Osteoblast (primary cell): ENCODE measurements at places on chromosomes 7 and 10.

DNA sequence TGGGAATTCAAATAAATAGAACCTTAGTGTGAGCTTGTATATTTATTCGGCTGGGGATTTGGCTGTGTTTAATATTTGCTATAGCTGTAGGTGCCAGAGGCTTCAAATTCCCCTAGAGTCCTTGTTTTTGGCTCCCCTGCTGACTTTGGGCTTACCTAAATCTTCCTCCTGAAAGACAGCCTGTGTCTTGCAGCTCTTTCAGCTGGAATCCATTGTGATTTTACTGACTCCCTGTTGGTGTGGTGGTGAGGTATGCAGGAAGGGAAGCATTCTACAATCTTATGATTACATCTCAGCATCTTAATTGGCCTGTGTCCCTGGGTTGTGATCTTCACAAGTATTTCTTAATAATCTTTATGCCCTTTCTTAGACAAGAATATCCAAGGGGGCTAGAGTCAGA lies 25.9 kb downstream of the FOXI2 start:
- H3K4me3 ChIP-seq: no peak overlapping the region
- no peaks in the 10 kb centered on the region for H3K4me1 ChIP-seq
- no peak for DNase-seq
- H3K27ac ChIP-seq: no peak overlapping the region
- H3K36me3 ChIP-seq: no peaks in the 10 kb centered on the region

DNA sequence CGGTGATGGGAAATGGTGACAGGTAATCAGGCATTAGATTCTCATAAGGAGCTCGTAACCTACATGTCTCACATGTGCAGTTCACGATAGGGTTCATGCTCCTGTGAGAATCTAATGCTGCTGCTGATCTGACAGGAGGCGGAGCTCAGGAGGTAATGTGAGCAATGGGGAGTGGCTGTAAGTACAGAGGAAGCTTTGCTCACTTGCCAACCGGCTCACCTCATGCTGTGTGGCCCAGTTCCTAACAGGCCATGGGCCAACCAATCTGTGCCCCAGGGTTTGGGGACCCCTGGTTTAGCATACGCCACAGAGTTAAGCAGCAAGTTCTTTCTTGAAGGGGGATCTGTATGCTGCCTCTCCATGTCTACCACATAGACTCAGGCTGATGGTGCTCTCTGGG lies 133.1 kb downstream of the IQUB start:
- H3K4me1 ChIP-seq: no peaks in the 10 kb centered on the region
- no peak overlapping the region for H3K4me3 ChIP-seq
- no peaks in the 10 kb centered on the region for H3K36me3 ChIP-seq
- no peaks in the 10 kb centered on the region for H3K27me3 ChIP-seq

- peaks cover 23% of the 10 kb centered on the region for H3K4me1 ChIP-seq
- H3K36me3 ChIP-seq: peaks cover 26% of the 10 kb centered on the region
- peak overlapping the region; percentile 89 for H3K27ac ChIP-seq
- no peak for DNase-seq
- H3K4me3 ChIP-seq: peak overlapping the region; percentile 95
Measured at GRCh38 chr10:100186253-100187212, 704 bp upstream of the ERLIN1 start.

DNA sequence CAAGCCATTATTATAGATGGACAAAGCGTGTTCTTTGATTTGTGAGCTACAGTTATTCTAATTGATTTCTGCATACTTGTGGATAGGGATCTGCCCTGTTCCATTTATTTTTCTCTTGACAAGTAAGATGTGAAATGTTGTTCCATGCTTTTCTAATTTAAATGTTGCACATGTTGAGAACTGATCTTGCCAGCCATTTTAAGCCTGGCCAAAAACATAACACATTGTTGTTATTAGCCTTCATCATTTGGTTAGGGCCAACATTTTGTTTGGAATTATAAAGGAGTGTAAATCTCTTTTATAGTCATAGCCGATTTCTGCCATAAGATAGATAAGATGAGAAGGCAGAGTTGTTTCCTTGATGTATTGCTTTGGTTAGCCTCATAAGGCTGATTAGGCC lies 117.0 kb downstream of the WNT2 start:
- H3K27ac ChIP-seq: no peak overlapping the region
- DNase-seq: no peak
- no peak overlapping the region for H3K4me3 ChIP-seq
- no peaks in the 10 kb centered on the region for H3K27me3 ChIP-seq
- H3K36me3 ChIP-seq: no peaks in the 10 kb centered on the region

DNA sequence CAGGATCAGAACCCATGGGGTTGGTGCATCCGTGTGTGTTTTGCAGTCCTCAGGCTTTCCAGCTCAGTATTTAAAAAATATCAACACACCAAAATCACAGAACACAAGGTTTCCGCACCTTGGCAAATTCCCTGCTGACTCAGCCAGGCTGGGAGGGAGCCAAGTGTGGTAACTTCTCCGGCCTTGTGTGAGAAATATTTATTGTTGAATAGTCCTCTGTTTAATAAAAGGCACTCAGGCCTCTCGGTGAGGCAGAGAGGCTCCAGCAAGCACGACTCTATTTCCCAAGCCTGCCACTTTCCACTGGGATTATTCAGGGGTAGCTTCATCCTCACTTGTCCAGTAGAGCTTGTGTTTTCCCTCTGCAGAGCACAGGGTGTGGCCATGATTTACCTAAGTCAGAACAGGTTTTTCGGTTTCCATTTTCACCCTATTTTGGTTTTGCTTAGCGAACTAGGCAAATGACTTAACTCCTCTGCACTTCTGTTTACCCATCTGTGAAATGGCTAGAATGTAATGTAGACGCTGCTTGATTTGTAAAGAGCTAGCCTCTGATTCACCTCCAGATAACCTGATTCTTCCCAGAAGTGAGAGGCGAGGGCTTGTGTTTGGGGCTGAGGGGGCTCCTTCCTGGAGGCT lies 13.0 kb upstream of the CHST15 start:
- no peaks in the 10 kb centered on the region for H3K36me3 ChIP-seq
- H3K4me1 ChIP-seq: no peaks in the 10 kb centered on the region
- peaks cover 15% of the 10 kb centered on the region for H3K27me3 ChIP-seq
- no peak overlapping the region for H3K4me3 ChIP-seq

GRCh38 chr7:156224833-156225225 lies 412.6 kb upstream of the SHH start:
- H3K4me3 ChIP-seq: no peak overlapping the region
- no peaks in the 10 kb centered on the region for H3K36me3 ChIP-seq
- H3K4me1 ChIP-seq: no peaks in the 10 kb centered on the region
- DNase-seq: no peak

DNA sequence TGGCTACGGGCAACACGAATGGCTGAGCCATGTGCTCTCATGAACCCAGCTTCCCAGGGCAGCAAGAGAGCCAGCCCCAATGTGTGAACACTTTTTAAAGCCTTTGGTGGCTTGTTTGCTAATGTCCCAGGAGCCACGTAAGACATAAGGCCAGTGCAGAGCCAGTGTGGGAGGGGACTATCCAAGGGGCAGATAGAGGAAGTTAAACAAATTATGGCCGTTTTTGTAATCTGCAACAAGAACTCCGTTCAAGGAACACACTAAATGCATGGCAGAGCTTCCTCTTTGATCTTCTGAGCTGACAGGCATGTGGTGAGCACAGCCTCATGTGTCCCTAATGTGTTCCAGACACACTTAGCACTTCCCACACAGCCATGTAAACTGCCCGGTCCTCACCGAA lies 133.3 kb downstream of the TEX36 start:
- DNase-seq: no peak
- H3K4me1 ChIP-seq: no peaks in the 10 kb centered on the region
